ENCODE measurements at places on chromosomes 1 and 21.

GRCh38 chr1:171743081-171743870 lies 1.4 kb upstream of the VAMP4 start:
- DNase-seq, result peak; percentile 35

- DNase-seq, result no peak
Measured at GRCh38 chr1:47323599-47324031, 9.7 kb upstream of the STIL start.

GRCh38 chr1:203888807-203889251 lies 27.4 kb downstream of the SNRPE start:
- DNase-seq, result no peak

DNA sequence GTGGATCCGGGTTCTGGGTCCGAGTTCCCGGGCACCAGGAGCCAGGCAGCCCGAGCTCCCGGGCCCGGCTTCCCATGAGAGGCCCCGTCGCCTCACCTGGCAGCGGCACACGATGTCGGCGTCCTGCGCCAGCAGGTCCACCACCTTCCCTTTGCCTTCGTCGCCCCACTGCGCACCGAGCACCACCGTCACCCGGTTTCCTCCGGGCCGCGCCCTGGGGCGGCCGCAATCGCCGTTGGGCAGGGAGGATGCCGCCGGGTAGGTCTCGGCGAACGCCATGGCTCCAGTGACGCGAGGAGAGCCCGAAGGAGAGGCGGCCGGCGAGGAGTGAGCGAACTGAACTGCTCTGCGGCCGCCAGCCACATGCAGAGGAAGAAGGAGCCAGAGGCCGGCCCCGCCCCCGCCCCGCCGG lies at the start of gene ADSS2:
ADSS2 (minus strand) TSS at position 371 of the 412 bp plus-strand sequence; CDS start at position 279, 92 bp downstream.
- no peak for DNase-seq

DNA sequence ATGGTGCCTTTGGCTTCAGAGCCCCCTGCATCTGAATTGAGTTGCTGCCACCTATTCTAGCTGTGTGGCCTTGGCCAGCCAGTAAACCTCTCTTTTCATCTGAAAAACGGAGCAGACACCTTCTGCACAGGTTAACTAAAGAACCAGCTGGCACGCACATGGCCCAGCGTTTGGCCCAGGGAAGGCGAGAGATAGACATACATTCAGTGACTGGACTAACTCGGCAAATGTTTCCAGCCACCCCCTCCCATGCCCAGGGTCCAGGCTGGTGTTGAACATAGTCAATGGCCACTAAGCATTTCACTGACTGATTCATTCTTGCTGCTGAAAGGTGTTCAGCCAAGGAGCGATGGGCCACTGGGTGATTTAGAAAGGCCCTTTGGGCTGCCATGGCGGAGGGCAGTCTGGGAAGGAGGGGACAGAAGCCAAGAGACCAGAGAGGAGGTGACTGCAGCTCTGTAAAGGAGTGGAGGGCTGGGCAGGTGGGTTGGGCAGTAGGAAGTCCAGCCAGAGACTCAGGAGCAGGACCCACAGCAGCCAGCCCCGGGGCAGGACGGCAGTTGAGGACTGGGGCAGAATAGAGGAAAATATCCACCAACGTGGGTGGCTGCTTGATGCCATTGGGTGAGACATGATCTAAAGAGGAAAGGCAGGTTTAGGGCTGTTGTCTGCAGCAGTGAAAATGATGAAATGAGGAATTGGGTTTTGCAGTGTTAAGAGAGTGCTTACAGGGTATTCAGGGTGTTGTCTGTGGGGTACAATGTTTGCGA lies 184.3 kb downstream of the HIVEP3 start:
- DNase-seq, result no peak

DNA sequence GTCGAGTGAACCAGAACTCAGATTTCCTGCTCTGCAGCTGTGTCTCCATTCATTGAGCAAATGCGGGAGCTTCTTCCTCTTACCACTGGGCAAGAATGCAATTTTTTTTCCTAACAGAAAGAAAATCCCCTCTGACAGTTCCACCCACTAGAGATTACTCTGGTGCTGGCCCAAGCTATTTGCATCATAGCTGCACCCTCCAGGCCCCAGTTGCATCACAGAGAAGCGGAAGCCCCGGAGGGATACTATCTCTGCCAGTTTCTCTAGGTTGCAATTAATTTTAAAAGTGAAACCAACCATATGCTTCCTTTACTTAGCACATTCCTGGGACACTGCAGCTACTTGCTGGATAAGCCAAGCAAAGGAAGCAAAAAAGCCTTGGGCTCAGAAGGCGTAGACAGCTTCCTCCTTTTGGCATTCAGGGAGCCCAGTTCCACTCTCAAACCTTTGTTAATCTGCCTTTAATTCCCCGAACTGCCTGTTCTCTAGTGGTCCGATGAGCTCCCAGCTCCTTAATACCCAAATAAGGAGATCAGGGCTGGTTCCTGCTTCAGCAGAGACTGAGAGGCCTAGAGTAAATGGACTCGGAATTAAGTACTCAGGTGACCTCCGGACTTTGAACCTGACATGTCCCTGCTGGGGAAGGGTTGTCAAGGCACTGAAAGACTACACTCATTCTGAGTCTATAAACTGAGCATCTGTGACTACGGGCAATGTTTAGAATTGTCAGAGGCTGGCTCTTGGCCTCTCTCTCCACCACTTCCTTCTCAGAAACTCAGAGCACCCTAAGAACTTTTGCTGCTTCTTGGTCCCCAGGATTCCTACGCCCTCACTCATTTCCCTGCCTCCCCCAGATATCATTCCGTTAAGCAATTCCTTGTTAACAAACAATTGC lies 72.5 kb upstream of the TNFSF18 start:
- peak; percentile 18 for DNase-seq

DNA sequence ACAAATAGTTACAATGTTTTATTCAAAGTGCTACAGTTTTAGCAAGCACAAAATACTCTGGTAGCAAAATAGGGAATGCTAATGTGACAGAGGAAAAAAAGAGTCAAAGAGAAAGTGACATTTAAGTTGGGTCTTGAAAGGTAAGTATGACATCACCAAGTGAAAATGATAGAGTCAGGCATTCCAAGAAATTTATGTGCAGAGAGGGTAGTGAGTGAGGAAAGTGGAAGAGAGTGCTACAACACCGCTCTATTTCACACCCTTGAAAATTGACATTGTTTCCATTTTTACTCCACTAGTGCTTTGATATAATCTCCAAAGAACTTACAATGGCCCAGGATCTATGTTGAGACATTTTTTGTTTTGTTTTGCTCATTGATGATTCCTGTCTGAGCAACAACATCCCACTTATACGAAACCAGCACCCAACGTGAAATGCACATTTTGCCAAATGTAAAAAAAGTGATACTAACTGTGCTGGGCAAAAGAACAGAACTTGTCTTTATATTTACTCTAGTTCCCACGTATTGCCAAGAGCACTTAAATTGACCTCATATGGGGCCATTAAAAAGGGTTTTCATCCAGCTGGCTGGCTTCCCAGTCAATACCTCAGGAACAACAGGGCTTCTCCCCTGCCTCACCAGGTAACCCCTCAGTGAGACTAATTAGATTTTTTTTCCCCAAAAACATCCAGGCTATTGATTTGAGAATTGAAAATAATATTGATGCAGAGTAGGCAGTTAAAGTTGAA lies 206.3 kb upstream of the NR5A2 start:
- DNase-seq, result no peak

GRCh38 chr1:10829067-10829818 lies 32.8 kb upstream of the CASZ1 start:
- no peak for DNase-seq

DNA sequence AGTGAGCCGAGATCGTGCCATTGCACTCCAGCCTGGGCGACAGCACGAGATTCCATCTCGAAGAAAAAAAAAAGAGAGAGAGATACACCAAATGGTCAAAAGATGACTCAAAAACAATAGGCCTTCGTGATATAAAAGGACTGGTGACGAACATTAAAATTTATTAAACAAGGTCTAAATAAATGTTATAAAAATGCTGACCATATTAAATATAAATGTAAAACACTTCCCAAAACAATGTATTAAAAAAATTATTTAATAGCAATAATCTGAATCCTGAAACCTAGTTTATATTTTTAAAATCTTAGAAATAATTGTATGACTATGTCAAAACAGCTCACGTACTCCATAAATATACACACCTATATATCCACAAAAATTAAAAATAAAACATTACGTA lies 247.6 kb downstream of the SETD4 start:
- no peak for DNase-seq

- no peak for DNase-seq
Measured at GRCh38 chr1:7407980-7408770, 362.9 kb upstream of the VAMP3 start.

DNA sequence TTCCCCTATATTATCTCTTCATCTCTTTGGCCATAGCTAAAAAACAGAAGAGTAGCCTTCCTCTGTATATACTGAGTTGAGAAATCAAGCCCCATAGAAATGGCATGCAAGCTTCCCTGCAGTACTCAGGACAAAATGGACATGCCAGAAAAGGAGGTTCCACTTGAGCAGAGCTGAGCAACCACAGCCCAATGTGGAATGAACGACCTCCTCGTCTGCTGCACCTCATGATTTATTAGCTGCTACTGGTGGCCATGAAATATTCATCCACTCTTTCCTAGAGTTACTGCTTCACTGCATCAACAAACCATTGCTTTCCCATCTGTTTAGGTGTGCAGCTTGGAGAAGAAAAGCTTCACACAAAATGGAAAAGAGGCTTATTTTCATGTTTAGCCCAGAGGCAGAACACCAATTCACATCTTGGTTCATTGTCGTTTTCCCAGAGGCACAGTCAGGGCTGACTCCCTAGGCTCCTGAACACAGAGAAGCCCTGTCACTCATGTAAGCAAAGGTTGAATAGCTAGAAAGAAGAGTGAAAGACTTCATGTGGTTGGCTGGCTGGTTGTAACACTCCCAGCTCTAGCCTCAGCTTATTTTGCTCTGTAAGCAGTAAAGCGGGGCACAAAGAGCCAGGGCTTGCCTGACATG lies 148.0 kb downstream of the TSEN15 start:
- no peak for DNase-seq

- peak; percentile 18 for DNase-seq
Measured at GRCh38 chr1:39788758-39789570, at the start of gene BMP8B. BMP8B (minus strand) TSS chr1:39788865; CDS start chr1:39788485, 380 bp downstream.

DNA sequence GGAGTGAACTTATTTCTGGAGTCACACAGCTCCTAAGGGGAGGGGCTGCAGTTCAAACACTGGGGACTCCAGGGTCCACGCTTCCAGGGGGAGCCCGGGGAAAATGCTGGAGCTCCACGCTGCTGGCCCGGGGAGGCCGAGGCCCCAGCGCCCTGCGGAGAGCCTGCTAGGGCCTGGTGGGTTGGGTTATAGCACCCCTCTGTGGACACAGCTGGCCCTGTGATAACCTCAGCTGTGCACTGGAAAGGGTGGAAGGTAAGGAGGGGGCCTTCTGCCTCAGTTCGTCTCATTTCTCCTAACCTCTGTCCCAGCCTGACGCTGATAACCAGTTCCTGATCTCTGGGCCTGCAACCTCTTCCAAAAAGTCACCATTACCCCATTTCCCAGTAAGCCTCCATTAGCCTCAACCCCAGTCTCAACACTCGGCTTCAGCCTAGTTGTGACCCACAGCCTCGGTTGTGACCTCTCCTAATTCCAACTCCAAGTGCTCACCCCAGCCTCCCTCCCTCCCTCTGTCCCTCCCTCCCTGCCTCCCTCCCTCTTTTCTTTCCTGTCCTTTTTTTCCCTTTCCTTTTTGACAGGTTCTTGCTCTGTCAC lies 7.1 kb downstream of the NBL1 start:
- DNase-seq, result peak; percentile 72

GRCh38 chr1:107787299-107787698 lies 177.7 kb downstream of the VAV3 start:
- no peak for DNase-seq

- DNase-seq, result no peak
Measured at GRCh38 chr1:209416039-209416438, 167.5 kb upstream of the CAMK1G start.

DNA sequence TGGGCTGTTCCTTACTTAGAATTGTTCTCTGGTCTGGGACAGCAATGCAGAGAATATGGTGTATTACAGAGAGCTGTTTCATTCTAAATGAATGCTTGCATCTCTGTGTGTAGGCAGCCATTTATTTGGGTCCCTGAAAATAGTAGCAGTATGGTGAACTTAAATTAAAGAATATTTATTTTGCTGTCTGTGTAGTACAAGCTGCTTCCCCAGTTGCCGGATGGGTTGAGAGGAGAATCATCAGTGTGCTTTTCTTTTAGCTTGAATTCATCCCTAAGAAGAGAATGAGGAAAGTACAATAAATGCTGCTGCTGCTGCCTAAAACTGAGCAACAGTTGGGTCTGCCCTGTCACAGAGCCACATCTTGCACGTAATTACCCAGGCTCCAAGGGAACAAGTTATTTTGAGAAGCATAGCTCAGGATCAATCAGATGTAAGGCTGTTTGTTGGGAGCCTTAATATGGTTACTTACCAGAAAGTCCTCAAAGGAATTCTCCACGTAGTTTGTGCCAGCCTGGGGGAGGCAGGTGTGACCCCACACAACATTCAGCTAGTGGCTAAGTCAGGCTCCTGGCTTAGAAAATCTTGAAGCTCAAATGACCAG lies 16.6 kb downstream of the ACTN2 start:
- peak; percentile 37 for DNase-seq

DNA sequence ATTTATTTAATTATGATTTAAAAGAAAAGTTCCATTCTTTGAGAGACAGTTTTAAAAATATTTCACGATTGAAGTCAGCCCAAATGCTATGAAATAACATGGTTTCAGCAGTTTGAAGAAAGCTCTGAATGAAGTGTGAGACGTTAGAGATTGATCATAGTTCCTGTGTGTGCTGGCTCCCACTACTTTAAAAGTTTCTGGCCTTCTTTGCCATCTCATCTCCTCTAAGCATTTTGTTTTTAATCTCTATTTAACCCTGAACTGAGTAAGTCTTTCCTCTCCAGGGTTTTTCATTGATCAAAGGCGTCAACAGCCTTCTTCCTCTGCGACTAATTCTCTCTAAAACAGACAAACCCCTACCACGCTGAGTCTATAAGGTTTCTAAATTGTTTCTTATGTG lies 225.3 kb upstream of the B3GALT2 start:
- DNase-seq, result no peak

DNA sequence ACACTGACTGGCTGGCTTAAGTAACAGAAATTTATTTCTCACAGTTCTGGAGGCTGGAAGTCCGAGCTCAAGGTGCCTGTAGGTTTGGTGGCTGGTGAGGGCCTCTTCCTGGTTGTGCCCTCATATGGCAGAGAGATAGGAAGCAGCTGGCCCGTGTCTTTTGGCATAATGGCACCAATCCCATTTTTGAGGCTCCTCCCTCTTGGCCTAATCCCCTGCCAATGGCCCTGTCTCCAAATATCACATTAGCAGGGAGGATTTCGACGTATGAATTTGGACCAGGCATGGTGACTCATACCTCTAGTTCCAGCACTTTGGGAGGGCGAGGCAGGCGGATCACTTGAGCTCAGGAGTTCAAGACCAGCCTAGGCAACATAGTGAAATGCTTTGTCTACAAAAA lies 37.4 kb downstream of the AGPAT3 start:
- peak; percentile 85 for DNase-seq

- DNase-seq, result no peak
Measured at GRCh38 chr1:199290186-199290585, 651.3 kb downstream of the PTPRC start.

- no peak for DNase-seq
Measured at GRCh38 chr1:201769072-201769471, 59.9 kb upstream of the IPO9 start.

Data from cardiac muscle cell (in vitro differentiated cells and primary cell).